ENCODE measurements at places on chromosomes 5 and 9.

DNA sequence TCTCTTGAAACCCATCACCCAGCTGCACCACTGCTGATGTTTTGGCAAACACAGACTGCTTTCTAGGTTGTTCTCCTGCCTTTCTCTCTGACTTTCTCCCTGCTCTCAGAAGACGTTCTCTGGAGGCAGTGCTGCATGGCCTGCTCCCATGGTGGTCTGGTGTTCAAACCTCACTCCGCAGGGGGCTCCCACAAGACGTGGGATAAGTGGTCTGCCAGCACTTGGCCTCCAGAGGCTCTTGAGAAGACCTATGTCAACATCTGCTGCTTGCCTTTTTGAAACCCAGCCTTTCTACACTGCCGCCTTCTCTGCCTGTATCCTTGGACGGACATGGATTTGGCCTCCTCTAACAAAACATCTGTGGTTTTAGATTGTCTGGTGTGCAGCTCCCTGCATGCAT lies 16.6 kb downstream of the USP20 start:
- no peak for DNase-seq

GRCh38 chr9:114867327-114867726 lies 61.5 kb upstream of the TNFSF15 start:
- no peak for DNase-seq

DNA sequence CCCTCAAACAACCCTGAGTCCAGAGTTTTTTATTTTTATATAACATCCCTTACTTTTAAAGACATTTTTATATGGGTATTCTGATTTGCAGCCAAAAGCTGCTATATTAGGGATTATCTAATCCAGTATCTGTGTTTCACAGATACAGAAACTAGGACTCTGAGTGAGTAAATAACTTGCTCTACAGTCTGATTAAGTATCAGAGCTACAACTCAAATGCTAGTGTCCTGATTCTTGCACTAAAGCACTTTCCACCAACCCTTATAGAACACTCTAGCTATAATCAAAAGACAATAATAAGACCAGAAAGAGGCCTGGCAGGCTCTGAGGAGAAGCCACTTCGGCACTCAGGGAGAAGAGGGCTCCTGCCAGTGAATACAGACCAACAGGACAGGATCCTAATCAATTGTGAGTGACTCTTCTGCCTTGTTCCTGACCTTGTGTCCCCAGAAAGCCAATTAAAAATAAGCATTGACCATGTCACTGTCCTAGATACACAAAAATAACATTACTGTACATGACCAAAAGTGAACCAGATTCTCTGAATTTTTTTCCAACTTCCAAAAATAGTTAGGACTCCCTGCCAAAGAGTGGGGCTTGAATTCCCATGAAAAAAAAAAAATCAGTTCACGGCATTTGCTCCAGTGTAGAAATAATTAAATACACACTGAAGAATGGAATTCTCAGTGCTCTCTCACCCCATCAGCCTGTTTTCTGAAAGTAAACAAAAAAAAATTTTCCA lies 63.6 kb upstream of the MAP3K1 start:
- no peak for DNase-seq

GRCh38 chr5:128427921-128428320 lies 110.1 kb downstream of the FBN2 start:
- DNase-seq = no peak

GRCh38 chr9:131813116-131813515 lies 73.2 kb upstream of the RAPGEF1 start:
- DNase-seq = no peak

DNA sequence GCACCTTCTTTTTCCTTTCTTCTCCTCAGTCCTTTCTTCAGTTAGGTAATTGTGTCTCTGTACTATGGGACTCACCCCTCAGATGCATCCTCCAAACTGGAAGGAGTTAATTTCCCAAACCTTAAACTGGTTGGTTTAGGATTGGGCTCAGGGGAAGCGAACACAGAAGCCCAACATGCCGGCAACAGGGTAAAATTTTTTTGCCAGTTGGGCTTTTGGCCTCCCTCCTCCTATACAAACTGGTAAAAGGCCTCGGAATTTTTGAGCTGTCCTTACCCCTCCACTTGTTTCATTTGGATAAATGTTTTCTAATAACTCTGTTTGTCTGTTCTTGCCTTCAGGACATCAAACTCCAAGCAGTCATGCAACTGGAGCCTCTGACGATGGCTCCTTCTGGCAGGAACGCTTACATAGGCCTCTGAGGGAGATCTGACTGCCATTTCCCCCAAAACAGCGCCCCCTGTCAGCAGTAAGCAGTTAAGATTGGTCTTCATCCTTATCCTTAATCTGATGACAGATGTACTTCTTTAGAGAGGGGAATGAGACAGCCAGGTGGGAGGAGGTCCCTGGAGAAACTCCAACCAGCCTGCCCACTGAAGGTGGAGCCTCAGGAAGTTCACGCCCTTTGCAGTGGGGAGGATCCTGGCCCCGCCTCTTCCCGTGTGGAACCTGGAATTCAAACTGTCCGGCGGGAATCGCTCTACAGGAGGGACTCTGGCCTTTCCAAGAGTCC lies 57.8 kb upstream of the SPINK5 start:
- DNase-seq = no peak

DNA sequence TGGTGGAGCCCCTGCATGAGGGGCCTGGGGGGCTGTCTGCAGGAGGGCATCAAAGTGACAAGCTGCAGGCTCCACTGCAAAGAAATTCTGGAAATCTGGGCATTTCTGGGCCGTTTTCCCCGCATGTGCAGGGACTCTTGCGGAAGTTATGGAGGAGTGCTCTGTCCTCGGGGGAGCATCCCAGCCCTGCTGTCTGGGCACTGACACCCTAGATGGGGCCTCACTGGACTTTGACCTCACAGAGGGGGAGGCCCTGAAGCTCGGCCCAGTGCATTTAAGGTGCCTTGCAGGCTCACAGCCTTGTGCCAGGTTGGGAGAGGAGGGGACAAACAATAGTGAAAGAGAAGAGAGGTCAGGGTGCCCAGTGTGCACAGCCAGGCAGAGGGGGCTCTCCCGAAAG lies 35.4 kb downstream of the LHX3 start:
- no peak for DNase-seq

GRCh38 chr9:100856238-100856637 lies 172.3 kb upstream of the PLPPR1 start:
- no peak for DNase-seq

DNA sequence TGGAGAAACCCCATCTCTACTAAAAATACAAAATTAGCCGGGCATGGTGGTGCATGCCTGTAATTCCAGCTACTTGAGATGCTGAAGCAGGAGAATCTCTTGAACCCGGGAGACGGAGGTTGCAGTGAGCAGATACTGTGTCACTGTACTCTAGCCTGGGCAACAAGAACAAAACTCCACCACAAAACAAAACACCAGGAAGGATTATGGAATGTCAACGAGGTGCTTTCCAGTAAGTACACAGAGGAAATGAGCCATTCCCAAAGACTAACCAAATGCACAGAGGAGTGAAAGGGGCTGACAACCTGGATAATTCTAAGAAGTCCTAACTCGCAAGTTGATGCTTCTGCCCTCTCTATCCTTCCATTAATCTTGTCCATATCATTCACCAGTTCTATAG lies 126.1 kb upstream of the RETREG1 start:
- no peak for DNase-seq

- no peak for DNase-seq
Measured at GRCh38 chr5:16812911-16813310, 123.2 kb downstream of the MYO10 start.

- no peak for DNase-seq
Measured at GRCh38 chr9:87786876-87787275, 61.0 kb downstream of the CTSL start.

DNA sequence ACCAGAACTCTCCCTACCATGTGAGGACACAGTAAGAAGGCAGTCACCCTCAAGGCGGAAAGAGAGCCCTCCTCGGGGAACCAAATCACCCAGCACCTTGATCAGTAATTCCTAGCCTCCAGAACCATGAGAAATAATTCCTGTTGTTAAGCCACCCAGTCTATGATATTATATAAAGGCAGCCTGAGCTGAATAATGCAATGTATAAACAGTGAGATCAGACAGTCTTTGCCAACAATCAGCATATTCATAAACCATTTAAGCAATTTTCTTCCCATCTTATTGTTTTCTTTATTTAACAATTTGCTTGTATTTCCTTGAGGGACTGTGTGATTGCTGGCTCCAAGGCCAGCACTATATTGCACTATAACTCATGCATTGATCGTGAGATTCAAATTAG lies 144.4 kb upstream of the DAPK1 start:
- no peak for DNase-seq

GRCh38 chr9:136538599-136539426 lies 7.0 kb downstream of the NOTCH1 start:
- no peak for DNase-seq

GRCh38 chr5:34898258-34898895 lies 16.9 kb downstream of the RAD1 start:
- DNase-seq = peak; percentile 68

GRCh38 chr5:58775701-58776262 lies 192.9 kb downstream of the RAB3C start:
- no peak for DNase-seq

DNA sequence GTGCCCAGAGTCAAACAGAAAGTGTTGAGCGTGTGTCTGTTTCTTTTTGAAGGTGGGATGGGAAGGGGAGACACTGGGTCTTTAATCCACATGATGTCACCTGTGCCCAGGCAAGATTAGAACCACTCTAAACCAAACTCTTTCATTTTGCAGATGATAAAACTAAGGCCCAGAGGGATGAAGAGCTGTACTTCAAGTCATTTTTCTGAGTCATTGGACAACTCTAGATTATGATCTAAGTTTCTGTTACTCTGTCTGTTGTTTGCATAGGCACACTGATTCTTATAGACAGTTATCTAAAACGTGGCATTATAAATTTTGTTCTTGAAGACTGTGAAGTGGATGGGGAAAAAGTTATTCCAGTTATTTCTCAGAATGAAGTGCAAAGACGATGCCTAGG lies 48.8 kb downstream of the MAST4 start:
- no peak for DNase-seq

DNA sequence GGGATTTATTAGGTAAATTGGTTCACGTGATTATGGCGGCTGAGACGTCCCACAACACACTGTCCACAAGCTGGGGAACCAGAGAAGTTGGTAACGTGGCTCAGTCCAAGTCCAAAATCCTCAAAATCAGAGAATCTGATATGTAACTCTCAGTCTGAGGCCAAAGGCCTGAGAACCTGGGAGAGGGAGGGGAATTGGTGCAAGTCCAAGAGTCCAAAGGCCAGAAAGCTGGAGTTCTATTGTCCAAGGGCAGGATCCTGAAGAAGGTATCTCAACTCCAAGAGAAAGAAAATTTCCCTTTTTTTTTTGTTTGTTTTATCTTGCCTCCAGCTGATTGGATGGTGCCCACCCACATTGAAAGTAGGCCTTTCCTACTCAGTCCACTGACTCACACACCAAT lies 83.8 kb downstream of the PRDM9 start:
- no peak for DNase-seq

- no peak for DNase-seq
Measured at GRCh38 chr5:6342689-6343315, 35.5 kb downstream of the MED10 start.

GRCh38 chr9:85971731-85972130 lies 30.8 kb downstream of the NAA35 start:
- DNase-seq = no peak

DNA sequence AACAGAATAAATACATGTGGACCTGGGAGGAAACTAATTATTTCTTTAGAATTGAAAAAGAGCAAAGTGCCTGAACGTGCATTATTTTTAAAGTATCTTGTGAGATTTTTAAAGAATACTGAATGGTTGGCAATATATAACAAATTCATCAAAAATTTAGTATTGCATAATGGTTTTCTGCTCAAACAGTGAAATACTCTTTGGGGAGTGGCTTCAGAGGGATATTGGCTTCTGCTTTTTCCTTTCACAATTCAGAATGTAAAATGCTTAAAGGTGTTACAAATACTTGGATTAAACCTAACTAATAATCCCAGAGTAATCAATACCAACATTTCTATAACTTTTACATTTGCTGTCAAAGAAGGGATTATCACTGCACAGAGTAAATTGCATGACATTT lies 379.3 kb upstream of the CHD1 start:
- no peak for DNase-seq

GRCh38 chr5:127959152-127959764 lies 124.3 kb upstream of the SLC12A2 start:
- peak; percentile 70 for DNase-seq

DNA sequence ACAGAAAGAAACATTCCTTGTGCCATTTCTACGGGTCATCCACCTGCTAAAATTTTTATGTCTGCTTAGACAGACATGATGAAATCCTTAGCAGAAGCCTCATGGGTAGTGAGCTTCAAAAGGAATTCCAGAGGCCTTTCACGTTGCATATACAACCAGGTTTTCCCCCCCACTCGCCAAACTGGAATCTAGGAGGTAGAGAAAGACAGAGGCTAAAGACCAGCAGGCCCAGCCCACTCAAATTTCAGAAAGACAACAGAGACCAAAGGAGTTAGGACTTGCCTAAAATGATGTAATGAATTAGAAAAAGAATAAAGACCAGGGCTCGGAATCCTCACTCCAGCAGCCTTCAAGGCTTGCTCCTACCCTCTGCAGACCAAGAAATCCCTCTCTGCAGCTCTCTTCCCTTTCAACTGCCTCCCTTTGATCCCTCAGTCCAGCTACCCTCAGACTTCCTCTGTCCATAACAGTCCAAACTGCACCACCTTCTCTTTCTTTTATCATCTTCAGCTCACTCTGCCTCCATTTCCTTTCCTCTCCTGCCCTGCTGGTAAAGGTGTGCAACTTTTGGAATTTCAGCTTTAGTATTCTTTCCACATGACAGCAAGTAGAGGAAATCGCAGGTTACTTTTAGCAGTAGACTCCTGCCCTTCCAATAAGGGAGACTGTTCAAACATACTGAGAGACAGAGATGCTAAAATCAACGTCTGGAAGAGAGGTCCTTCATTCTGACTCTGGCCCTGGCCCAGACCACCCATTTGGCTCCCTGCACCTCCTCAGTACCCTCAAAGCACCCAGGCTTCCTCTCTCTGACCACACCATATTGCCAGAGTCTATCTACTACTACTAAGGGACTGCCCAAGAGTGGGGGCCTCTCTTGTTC lies 8.9 kb downstream of the B4GALT1 start:
- no peak for DNase-seq

- no peak for DNase-seq
Measured at GRCh38 chr5:29114331-29114768, 2076.0 kb upstream of the CDH9 start.

DNA sequence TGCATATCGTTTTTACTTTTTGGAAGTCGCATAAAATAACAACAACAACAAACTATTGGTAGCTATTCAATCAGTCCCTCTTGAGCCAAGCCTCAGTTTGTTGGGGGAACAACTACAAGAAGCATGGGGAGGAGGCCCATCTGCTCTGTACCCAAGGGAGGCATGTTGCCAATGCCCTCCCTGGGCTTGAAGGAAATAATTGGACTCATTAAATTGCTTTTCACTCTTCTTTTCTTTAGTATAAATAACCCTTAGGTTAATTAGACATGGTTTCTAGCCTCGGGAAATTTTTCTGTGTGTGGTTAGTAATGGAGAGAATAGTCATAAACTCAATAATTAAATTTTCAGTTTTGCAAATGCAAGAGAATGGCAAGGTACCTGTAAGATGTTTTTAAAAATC lies 500.7 kb downstream of the TLE4 start:
- peak; percentile 51 for DNase-seq

All from cerebellum (tissue), 4 donors.